Activated CD8-positive, alpha-beta T cell treated with anti-CD3 and anti-CD28 coated beads, Interleukin-2, amount 10 ng/mL, durations not matched to agents 7 days and 5 days (primary cell): ENCODE measurements at places on chromosomes 3 and 15. TPM values are rescaled to one million over a fixed set of nuclear protein-coding genes. Genes with fewer than 3 reads are reported as not detected.
A peak's percentile ranks its signal among the peaks of the same experiment; 100 is the strongest.

DNA sequence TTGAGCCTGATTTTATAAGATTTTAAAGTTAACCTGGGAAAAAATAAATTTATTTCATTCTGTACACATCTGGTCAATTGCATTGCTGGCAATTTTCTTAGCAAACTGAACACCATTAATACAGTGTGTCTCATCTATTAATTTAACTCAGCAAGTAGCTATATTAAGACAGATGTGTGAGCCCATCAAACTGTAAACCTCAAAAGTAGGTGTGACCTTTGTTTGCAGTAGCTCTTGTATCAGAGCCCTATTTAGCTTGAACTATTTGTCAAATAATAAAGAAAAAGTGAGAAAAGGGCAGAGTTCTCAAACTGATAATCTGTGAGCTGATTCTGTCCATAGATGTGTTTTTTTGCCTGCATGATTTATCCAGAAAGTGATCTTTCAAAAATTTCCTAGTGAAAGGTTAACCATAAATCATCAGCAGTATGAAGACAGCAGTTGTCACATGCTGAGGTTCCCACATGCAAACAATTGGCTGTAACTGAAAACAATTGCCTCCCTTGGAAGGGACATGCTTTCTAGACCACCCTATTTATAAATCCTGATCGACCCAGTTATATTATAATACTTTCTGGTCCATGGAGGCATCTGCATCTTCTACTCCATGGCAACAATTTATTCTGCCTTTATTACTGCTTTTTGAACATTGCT is 646.5 kb downstream of the NSUN3 start:
- DNase-seq, result no peak

DNA sequence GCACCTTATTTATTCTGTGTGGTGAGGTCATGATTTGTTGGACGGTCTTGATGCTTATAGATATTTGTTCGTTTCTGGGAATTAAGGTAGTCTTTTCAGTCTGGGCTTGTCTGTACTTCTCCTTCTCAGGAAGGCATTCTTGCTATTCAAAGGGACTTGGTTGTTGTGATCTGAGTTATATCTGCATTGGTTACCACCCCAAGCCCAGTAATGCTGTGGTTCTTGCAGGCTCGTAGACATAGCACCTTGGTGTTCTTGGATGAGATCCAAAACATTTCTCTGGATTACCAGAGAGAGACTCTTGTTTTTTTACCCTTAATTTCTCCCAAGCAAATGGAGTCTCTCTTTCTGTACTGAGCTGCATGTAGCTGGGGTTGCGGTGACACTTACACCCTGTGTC is 128.0 kb upstream of the CBLB start:
- no peak for DNase-seq

GRCh38 chr3:133954717-133955360 is 59.2 kb upstream of the RAB6B start:
- DNase-seq, result no peak

GRCh38 chr3:56851966-56852884 is 50.5 kb upstream of the ARHGEF3 start:
- no peak for DNase-seq

DNA sequence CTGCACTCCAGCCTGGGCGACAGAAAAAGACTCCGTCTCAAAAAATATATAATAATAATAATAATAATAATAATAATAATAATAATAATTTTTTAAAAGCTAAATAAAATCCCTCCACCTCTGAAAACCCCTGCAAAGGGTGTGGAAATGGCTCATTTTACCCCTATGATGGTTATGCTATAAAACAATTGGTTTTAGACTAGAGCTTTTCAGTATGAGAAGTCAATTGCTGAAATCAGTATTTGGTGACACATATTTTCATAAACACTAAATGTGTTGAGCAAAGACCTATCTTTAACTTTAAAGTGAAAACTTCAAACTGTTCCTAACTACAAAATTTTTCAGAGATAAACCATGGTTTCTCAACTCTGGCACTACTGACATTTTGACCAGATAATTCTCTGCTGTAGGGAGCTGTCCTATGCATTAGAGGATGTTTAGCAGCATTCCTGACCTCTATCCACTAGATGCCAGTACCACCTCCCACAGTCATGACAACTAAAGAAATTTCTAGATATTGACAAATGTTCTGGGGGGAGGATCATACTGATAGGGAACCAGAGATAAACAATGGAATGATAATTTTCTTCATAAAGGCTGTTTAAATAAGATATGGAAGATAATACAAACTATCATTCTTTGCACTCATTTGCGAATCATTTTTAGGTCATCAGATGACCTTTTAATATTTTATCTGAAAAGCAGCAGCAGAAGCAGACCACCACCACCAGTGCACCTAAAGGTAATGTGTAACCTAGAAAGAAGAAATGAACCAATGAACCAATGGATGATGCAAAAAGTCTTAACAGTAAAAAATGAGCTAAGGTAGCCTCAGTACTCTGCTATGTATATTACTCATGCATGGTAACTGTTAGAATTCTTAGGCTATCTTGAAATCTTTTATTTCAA is 13.8 kb downstream of the PTPN9 start:
- DNase-seq, result no peak

- DNase-seq, result no peak
These were observed 106.1 kb downstream of the EOMES start for GRCh38 chr3:27616031-27616430.

GRCh38 chr15:50764461-50765194 is 878 bp downstream of the SPPL2A start:
- DNase-seq, result peak; percentile 33

DNA sequence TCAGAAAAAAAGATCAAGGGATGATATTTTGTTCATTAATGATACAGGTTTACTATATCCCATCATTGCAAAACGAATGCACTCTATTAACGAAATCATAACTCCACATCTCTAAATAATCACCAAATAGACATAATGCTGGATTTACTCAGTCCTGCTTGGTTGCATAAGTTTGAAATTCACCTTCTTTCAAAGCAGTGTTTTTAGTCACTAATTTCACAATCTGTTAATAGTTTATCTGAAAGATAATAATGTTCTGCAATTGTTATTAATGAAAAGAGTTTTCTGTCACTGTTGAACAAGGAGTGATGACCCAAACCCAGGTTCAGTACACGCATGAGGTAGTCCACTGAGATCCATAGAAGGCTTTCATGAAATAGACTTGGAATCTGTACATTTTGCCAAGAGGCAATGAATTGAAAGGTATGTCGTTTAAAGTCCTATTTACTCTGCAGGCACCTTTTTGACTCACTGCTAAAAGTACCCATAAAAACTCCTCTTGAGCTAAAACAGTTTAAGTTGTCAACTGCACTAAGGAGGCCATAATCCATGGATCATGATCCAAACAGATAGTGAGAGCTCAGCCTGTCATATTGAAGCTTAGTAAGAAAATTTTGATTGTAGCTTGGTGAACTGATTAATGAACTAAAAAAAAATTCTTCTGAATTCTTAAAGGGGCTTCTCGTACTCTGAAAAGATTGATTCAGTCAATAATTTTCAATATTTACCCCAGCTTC is 75.6 kb upstream of the MBNL1 start:
- DNase-seq, result no peak

DNA sequence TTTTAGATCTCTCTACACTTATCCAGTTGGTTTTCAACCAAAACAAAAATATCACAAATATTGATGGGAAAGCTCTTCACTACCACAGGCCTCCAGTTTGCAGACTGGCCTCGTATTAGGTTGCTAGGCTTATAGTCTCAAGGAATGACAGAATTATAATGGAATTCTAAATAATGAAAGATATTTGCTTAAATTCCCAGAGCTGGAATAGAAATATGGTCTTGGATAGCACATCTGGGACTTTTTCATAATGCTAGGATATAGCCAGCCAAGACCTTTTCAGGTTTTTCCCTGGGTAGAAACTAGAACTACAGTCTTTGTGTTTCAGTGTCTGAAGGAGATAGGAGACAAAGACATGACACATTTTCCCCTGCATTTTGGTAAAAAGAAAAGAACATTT is 121.9 kb upstream of the STAC start:
- DNase-seq, result no peak

DNA sequence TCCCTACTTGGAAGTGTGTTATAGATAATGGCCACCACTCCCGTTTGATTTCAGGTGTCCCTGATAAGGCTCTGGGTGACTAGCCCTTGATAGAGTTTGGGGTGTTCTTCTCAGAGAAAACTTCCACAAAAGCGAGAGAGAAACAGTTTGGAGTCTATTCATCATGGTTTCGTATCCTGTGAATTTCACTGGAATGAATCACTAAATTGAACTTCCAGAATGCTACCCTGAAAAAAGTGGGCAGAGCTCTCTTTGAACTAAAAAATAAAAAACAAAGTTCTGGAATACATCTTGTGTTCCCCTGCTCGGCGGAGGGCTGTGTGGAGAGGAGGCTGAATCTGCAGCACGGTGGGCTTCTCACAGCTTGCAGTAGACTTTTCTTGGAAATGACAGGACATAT is 52.8 kb upstream of the FAM98B start:
- DNase-seq, result no peak

DNA sequence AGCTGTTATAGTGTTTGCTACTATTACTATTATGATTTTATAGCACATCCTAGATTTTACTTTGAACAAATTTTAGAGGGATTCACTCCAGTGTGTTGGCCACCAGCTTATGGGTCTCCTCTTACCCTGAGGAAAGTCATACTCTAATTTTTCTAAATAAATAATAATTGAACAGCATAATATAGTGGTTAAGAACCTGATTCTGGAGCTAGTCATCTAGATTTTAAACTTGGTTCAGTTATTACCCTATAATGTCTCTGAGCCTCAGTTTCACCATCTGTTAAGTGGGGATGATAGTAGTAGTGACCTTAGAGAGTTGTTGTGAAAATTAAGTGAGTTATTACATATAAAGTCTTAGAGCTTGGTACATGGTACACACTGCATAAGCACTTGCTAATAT is 30.7 kb upstream of the TOPAZ1 start:
- no peak for DNase-seq

- no peak for DNase-seq
These were observed 208.5 kb downstream of the CLSTN2 start for GRCh38 chr3:140143367-140144069.

GRCh38 chr3:174232658-174233429 is 626.3 kb upstream of the NAALADL2 start:
- no peak for DNase-seq

GRCh38 chr3:99287876-99288275 is 350.5 kb upstream of the COL8A1 start:
- no peak for DNase-seq

- DNase-seq, result no peak
These were observed 26.7 kb downstream of the CYP8B1 start for GRCh38 chr3:42849017-42849416.

DNA sequence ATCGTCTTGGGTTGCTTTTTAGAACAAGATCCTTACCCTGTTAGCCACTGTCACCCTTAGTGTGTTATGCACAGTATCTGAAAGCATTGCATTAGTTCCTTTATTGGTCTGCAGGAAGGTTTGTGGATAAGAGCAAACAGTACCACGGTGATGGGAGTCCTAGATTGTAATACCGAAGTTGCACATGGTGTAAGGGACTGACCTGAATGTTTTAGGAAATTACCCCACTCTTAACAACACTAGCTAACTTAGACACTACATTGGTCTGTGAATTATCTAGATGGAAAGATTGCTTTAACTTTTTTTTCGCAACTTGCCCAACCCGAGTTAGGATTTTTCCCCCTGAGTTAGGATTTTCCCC is 1.3 kb downstream of the STT3B start:
- DNase-seq, result peak; percentile 34

- DNase-seq, result no peak
These were observed 61.0 kb downstream of the PGPEP1L start for GRCh38 chr15:98946301-98947255.

DNA sequence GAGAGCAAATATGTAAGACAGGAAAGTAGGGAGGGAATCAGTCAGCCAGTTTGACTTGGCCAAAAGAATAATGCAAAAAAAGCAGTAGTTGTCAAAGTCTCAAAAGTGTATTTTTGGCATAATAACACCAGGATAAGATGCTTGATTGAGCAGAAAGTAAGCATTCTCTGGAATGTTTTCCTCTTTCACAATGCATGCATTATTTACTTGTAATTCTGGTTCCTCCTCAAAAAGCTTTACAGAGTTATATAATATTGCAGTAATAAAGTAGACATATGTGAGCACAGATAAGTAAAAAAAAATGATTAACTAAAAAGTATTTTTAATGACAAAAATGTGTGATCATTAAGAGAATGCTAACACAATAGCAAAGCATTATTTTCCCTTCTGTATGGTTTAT is 285.9 kb upstream of the BCHE start:
- no peak for DNase-seq

- DNase-seq, result no peak
These were observed 247.9 kb downstream of the ZMAT3 start for GRCh38 chr3:178823591-178824246.

DNA sequence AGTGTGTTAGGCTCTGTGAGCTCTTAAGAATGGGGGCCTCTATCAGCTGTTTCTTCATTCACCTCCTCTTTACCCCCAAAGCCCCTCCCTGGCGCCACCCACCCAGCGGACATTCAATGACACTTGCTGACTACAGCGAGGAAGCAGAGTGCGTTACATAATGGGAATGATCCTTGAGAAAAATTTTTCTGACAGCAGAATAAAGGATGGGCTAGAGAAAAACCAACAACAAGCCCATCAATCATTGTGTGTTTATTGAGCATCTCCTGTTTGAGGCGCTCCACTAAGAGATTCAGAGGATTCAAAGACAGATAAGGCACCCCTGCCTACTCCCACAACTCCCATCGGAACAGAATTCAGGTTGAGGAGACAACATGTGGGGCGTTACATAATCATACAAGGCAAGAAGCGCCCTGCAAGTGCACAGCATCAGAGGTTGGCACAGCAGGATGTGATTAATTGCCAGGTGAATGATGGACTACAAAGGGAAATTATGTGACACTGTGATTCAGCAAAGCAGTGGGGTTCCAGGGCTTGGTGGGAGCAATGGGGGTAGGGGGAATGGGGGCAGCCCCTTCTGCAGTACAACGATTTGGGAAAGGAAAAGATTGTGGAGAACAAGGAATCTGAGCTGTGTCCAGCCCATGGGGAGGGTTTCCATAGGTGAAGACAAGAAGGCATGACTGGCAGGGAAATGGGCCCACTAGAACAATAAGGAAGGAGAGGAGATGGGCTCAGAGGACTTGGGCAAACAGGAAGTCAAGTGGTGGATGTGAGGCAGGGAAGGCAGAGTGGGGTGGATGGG is 141.3 kb upstream of the ATP2B2 start:
- DNase-seq, result no peak

LSM3 gene
- 20.2 TPM for total RNA-seq

LRRC34 gene
- 15.0 TPM for total RNA-seq

NEK10 gene
- total RNA-seq, result 0.74 TPM

SLC22A13 gene
- total RNA-seq, result 1.0 TPM

GOLGA6L10 gene
- total RNA-seq, result 0.84 TPM

DISP2 gene
- 0.82 TPM for total RNA-seq

CFAP100 gene
- total RNA-seq, result not detected

SLC6A11 gene
- total RNA-seq, result not detected

CRBN gene
- 52.0 TPM for total RNA-seq

TLR9 gene
- total RNA-seq, result 0.52 TPM

LRRC2 gene
- not detected for total RNA-seq

GOLGA6L24 gene
- total RNA-seq, result not detected
